ENCODE measurements at places on chromosomes 16 and 17.

GRCh38 chr17:33288954-33289353 lies 4.1 kb downstream of the ASIC2 start:
- no peak for DNase-seq

DNA sequence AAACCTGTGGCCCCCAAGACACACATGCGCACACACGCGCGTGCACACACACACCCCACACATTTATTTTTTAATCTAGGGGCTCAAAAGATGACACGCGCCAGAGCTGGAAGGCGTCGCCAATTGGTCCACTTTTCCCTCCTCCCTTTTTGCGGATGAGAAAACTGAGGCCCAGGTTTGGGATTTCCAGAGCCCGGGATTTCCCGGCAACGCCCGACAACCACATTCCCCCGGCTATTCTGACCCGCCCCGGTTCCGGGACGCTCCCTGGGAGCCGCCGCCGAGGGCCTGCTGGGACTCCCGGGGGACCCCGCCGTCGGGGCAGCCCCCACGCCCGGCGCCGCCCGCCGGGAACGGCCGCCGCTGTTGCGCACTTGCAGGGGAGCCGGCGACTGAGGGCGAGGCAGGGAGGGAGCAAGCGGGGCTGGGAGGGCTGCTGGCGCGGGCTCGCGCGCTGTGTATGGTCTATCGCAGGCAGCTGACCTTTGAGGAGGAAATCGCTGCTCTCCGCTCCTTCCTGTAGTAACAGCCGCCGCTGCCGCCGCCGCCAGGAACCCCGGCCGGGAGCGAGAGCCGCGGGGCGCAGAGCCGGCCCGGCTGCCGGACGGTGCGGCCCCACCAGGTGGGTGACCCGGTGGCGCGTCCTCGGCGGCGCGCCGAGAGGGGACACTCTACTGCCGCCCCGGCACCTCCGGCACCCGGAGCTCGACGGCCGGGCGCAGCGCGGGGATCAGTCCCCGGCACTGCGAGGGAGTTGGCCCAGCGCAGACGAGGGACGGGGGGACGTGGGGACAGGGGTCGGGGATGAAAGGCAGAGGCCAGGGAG lies at the start of gene STAT5A:
STAT5A (plus strand) TSS at position 522 of the 826 bp plus-strand sequence. CDS start 914 bp downstream, outside the sequence.
- DNase-seq = no peak

DNA sequence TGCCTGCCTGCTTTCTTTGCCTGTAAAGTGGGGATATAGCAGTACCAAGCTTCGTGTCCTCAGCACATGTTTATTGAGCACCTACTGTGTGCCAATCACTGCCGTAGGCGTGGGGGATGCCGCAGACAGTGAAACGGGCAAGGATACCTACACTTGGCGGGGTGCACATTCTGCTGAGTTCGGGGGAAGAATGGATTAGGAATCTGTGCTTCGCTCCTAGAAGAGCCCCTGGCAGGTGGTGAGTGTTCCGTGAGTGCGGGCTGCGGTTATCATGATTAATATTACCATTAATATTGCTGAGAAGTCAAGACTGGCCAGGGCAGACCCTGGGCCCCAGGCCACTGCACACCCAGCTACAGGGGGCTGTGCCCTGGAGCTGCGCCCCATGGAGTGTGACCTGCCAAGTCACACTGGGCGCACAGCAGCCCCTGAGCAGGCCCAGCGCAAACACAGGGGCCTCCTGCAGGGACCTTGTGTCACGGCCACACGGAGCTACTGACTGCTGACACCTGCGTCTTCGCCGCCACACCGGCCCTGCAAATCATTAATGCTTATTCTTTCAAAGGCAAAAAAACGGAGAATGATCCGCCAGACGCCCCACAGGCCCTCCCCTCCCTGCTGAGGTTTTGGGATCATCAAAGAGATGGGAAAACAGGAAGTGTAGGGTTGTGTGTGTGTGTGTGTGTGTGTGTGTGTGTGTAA lies 213.4 kb upstream of the GSE1 start:
- DNase-seq = no peak

- DNase-seq = no peak
Observed at GRCh38 chr16:17446661-17447060, 24.1 kb downstream of the XYLT1 start.

DNA sequence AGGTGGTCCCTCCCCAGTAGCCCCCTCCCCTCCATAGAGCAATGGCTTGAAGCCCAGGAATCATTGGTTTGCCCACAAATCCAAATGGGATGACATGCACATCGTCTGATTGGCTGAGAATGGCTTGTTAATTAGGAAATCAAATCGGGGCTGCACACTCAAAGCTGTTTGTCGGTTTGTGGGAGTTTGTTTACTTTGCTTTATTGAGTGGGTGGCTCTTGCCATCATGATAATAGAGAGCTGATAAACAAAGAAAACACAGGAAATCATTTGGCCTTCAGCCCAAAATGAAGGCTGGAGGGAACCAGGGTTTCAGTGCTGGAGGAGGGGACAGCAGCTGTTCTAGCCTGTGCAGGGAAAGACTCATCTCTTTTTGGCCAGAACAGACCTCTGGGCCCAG lies 316.3 kb downstream of the CBLN1 start:
- no peak for DNase-seq

- no peak for DNase-seq
Observed at GRCh38 chr17:56876766-56877179, 37.1 kb downstream of the TRIM25 start.
